HepG2 (cell line): ENCODE measurements at places on chromosomes 4 and X. TPM values are rescaled to one million over a fixed set of nuclear protein-coding genes. Genes with fewer than 3 reads are reported as not detected.

DNA sequence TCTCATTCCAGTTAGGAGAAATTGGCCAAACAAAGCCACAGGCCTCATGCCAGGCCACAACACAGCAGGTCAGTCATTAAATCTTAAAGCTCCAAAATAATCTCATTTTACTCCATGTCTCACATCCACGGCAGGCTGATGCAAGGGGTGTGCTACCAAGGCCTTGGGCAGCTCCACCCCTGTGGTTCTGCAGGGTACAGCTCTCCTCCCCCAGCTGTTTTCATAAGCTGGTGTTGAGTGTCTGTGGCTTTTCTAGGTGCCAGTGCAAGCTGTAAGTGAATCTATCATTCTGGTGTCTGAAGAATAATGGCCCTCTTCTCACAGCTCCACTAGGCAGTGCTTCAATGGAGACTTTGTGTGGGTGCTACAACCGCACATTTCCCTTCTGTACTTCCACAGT, 949.2 kb downstream of the TECRL start:
- H3K27ac ChIP-seq, result no peak overlapping the region
- DNase-seq, result no peak
- no peak overlapping the region for H3K4me3 ChIP-seq
- H3K4me1 ChIP-seq, result no peaks in the 10 kb centered on the region
- H3K36me3 ChIP-seq, result no peaks in the 10 kb centered on the region

The DCX gene
- not detected in 2 replicates for total RNA-seq

The HPGDS gene
- total RNA-seq, result not detected in 2 replicates

DNA sequence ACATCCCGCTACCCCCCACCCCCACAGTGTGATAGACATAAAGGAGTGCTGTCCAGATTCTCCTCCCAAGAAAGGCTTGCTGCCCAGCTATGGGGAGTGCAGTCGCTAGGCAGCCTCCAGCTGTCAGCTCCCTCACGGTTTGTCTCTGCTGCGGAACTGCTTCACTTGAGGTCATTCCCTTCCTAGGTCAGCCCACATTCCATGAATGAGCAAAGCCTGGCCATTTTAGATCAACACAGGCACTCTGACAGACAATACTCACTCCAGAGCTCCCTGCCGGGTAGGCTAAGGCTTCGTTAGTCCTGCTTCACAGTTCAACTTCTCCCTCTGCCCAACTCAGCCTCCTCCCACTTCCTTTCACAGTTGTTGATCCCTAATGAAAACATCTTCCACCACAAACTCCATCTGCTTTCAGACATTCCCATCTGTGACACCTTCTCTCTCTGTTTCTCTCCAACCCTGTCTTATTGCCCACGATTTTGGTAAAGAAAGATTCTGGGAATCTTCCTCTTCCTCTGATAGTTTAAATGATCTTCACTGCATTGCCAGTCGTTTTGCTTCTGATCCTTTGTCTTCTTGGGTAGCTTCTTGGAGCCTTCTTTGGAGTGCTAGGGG, 318.9 kb upstream of the F9 start:
- H3K27me3 ChIP-seq, result no peaks in the 10 kb centered on the region
- no peak for DNase-seq

GRCh38 chr4:43485196-43485595, 592.7 kb downstream of the GRXCR1 start:
- no peak overlapping the region for H3K4me3 ChIP-seq
- no peak overlapping the region for H3K27ac ChIP-seq
- H3K36me3 ChIP-seq, result no peaks in the 10 kb centered on the region
- H3K4me1 ChIP-seq, result no peaks in the 10 kb centered on the region
- H3K27me3 ChIP-seq, result no peaks in the 10 kb centered on the region
- DNase-seq, result no peak

GRCh38 chrX:96989830-96990571, 106.3 kb downstream of the RPA4 start:
- H3K36me3 ChIP-seq, result no peaks in the 10 kb centered on the region
- H3K27me3 ChIP-seq, result no peaks in the 10 kb centered on the region
- no peak overlapping the region for H3K27ac ChIP-seq
- H3K4me3 ChIP-seq, result no peak overlapping the region
- no peaks in the 10 kb centered on the region for H3K4me1 ChIP-seq
- DNase-seq, result no peak

The PITX2 gene
- total RNA-seq, result not detected in 2 replicates

The ATOH1 gene
- total RNA-seq, result not detected in 2 replicates

GRCh38 chr4:8688041-8688907, 95.7 kb downstream of the CPZ start:
- no peak overlapping the region for H3K4me3 ChIP-seq

The NOX1 gene
- total RNA-seq, result not detected in 2 replicates

The COMMD8 gene
- total RNA-seq, result 20.3 and 32.7 TPM in 2 replicates

- no peak overlapping the region for H3K4me3 ChIP-seq
- no peak for DNase-seq
- H3K4me1 ChIP-seq, result no peaks in the 10 kb centered on the region
- H3K27me3 ChIP-seq, result no peaks in the 10 kb centered on the region; the same call in 2 of the 3 replicates
- H3K27ac ChIP-seq, result no peak overlapping the region
These were observed 163.9 kb downstream of the KDR start for GRCh38 chr4:54961357-54961975.

The RHOH gene
- not detected in 2 replicates for total RNA-seq
